ENCODE measurements at places on chromosomes 2 and 18.

DNA sequence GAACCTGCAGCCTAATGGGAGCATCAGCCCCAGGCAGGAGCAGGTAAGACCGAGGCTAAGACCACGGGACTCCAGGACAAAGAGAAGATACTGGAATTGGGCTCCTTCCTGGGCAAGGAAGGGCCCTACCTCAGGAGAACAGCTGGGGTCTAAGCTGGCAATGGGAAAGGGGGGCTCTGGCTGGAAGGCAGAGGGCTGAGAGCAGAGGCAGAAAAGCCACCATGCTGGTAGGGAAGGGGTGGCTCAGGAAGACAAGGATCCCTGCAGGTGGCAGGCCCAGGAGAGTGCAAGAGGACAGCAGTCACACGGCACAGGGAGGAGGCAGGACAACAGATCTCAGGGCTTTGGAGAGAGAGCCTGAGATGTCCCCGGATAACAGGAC is 203.5 kb downstream of the NDUFA10 start:
- no peak for DNase-seq

DNA sequence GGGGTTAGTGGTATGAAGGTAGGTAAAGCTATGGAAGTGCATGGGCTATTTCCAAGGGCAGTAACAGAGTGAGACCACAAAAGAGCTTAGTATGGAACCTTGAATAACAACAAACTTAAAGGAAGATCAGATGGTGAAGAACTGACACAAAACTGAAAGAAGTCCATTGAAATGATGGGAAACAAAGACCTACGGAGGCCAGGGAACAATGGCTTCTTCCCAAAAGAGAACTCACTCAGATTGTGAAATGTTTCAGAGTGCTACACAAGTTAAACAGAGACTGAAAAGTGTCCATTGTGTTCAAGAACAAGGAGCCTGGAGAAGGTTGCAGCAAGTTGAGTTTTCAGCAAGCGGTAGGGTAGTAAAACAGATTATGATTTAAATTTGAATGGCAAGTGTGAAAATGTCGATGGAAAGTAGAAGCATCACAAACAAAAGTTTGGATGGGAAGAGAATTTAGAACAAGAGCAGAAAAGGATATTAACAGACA is 700.0 kb upstream of the NXPH2 start:
- no peak for DNase-seq

GRCh38 chr2:62423883-62424458 is 82.0 kb downstream of the TMEM17 start:
- no peak for DNase-seq

DNA sequence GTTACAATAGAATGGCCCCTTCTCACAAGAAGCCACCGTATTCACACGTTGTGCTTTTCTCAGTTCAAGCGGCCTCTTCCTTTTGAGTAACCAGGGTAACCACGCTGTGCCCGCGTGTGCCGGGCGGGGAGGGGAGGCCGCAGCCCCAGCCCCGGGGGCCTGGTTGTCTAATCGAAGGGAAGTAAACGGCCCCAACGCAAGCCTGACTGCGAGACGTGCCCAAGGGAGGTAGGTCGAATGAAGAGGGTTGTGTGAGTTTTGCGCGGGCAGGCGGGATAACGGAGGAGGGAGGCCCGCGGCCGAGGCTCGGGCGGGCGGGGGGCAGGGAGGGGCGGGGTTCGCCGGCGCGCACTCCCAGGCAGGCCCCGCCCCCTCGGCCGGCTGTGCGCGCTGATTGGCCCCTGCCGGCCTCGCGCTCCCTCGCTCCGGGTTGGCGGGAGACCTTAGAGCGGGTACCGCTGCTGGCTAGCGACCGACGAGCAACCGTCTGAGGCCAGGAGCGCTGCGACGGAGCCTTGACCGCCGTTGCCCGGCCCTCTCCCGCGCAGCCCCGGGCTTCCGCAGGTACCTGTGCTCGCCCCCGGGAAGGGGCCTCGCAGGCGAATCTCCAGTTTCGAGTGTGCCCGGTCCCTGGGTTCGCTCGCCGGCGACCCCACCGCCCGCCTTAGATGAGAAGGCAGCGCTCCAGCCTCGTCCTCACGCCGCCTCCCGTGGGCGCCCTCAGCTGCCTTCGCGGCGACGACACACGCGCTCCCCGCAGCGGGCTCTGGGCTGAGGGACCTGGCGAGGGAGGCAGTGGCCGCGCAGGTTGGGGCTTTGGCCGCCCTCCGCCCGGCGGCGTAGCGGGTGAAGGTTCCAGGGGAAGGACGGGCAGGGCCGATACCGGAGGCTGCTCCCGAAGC is at the start of gene SPDYA:
SPDYA (plus strand) TSS at position 451 of the 902 bp plus-strand sequence. CDS start 5,181 bp downstream, outside the sequence.
- peak; percentile 59 for DNase-seq

DNA sequence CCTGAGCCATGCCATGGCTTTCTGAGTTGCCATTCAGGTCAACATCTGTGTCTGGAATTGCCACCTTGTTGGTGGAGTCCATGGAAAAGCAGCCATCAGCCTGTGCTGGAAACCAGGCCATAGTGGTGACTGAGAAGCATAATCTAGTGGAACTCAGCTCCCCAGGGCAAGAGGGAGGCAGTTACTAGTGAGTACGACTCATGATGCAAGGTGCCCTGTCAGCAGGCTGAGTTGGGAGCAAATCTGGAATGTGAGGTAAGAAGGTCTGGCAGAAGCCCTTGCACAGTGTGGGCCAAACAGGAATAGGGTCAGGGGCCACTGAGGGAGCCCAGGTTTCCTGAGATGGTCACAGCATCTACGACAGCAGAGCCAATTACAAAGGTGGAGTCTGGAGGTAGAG is 37.1 kb downstream of the SULT1C2 start:
- DNase-seq: no peak

DNA sequence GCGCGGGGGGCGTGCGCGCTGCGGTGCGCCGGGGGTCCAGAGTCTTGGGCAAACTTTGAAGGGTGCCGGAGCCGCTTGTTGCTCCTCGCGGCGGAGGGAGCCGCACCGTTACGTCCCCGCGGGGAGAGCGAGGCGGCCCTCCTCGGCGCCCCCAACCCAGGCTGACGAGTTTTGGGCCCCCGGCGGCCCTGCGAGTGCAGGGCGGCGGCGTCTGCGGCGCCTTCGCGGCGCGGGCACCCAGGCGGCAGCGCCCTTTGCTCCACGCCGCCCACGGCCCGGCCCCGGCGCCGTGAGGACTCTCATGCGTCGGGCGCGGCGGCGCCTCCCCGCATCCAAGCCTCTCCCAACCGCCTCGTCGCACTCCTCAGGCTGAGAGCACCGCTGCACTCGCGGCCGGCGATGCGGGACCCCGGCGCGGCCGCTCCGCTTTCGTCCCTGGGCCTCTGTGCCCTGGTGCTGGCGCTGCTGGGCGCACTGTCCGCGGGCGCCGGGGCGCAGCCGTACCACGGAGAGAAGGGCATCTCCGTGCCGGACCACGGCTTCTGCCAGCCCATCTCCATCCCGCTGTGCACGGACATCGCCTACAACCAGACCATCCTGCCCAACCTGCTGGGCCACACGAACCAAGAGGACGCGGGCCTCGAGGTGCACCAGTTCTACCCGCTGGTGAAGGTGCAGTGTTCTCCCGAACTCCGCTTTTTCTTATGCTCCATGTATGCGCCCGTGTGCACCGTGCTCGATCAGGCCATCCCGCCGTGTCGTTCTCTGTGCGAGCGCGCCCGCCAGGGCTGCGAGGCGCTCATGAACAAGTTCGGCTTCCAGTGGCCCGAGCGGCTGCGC is 814 bp downstream of the FZD7 start:
- DNase-seq: no peak

DNA sequence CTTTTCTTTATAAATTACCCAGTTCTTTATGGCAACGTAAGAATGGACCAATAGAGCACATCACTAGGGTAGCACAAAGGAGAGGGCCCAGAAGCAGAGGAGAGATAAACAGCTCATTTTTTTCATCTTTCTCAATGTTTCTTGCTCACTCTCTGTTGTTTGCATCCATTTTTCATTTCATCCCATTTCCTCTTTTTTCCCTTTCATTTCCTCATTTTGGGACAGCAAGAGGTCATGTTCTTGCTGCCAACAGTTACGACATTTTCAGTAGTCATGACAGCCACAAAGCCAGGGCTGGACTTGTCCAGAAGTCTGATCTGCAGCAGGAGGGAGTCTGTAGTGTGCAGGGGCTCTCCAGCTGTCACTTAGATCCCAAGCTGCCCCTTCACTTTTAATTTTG is 52.7 kb upstream of the CYP1B1 start:
- DNase-seq: no peak

DNA sequence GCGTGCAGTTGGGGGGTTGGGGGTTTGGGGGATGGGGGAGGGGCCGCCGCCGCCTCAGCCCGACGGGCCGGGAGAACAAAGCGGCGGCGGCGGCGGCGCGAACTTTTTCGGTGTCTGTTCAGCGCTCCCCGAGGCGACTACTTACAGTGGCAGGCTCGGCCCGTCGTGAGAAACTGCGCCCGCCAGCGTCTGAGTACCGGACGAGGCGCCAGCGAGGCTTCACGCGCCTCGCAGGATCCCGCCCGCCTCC is 172 bp downstream of the PRKD3 start:
- DNase-seq: peak; percentile 41

DNA sequence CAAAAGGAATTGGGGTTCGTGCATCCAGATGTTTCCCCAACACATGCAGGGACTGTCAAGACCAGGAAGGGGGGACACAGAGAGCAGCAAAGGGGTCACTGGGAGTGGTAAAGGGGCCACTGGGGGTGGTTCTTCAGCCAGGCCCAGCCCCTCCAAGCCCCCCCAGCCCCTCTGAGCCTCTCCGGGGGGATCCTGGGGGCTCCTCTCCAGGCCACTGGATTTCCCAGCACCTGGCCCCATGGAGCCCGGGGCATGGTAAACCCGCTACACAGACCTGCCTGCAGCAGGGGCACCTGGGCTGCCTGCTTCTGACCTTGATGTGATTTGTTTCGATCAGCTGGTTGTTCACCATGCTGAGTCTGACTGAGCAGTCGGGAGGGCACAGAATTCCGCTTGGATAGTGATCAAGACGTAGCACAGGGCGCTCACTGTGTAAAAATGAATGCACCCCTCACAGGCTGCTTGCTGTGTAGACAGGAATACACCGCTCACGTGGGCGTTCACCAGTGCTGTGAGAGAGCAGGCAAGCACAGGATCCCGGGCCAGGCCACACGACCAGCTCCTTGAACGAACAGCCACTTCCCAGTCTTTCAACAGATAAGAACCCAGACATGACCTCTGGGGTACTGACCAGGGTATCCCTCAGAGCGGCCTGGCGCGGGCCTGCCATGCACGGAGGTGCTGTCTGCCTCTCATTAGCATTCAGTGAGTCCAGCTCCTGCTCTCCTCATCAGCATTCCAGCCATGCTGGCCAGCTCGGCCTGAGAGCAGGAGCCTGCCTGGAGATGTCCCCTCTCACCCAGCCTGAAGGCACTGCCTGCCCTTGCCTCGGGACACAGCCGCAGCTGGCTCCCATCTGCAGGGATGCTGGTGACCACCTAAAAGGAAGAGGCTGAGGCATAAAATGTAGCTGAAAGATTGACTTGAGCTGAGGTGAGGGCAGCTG is 73.3 kb upstream of the OTOS start:
- DNase-seq: no peak

GRCh38 chr2:184339966-184340365 is 258.4 kb upstream of the ZNF804A start:
- DNase-seq: no peak

DNA sequence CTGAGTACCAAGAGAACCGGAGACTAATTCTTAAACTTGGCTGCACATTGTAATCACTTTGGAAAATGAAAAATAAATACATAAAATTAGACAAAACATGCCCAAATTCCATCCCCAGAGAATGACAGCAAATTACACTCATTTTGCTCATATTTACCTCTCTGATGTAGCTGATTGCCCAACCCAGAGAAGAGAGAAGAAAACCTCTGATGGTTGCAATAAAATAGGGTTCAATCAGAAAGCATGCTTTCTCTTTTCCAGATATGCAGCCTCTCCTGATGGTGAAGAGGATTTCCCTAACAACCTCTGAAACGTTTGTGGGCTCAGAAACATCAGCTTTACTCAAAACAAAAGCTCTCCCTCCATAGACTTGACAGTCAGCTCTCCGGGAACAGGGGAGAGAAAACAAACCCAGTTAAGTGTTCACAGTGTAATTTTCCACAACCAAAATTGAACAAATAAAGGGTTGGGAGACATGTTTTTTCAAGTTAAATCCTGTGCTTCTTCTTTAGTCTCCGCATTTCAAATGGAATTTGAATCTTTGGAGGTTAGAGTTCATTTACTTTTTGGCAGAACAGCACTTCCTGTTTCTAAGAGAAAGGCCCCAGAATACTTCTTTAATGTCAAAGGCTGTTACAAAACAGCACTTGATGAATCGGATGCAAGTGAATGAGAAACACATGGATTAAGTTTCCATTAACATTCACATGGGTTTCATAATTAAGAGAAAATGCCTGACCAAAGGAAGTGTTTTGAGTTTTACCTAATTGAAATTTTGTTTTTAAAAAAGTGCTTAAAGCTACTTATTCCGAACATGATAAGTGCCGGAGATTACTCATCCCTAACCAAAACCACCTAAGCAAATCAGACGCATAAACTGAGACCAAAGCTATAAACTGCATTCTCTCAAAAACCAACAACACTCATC is 570.1 kb upstream of the SYT4 start:
- DNase-seq: no peak

DNA sequence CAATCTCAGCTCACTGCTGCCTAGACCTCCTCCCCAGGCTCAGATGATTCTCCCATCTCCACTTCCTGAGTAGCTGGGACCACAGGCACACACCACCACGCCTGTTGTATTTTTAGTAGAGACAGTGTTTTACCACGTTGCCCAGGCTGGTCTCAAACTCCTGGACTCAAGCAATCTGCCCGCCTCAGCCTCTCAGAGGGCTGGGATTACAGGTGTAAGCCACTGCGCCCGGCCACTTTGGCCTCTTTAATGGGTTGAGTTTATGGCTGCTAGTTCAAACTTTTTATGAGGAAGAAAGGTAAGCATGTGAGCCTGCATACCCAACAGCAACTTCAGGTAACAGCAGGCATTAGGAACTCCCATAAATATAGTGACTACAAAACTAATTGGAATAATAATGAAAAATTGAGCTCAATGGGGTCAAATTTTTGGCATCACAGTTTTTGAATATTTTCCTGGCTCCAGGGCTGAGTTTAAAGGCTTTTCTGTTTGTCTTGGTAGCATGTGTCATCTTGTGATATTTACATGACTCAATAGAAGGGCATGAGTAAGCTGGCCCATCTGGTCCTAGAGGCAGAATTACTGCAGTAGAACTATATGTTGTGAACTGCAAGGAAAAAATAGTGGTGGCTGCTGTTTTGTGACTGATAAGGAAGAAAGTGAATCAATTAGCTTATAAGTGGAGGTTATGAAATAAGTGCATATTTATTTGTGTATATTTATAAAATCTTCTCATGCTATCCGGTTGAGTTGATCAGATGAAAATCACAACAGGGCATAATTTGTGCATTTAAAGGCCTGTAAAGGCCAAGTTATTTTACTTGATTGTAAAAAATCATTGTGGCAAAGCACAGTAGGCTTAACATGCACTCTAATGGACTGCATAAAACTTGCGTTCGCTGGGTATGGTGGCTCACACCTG is 24.8 kb downstream of the GALM start:
- DNase-seq: no peak

All from activated naive CD4-positive, alpha-beta T cell (primary cell).